ENCODE measurements at places on chromosomes 1 and 21.

GRCh38 chr1:53982034-53982762 lies 35.8 kb downstream of the LDLRAD1 start:
- DNase-seq = no peak

- no peak for DNase-seq
These were observed 22.4 kb downstream of the HUNK start for GRCh38 chr21:31895077-31895835.

DNA sequence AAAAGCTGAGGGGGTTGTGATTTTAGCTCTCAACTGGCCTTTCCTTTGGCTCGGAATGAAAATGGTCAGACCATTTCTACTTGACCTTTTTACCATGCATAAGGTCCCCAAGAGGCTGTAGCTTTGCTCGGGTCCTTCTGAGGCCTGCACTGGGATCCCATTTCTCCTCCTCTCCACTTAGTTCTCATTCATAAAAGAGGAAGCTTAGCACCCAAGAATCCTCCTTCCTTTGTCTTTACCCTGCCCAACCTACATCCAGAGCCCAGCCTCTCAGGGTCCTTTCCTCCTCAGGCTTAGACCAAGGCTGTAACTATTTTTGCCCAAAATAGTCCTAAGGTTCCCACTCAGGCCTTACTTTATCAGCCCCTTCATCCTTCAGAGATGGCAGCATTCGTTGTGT lies 6.0 kb upstream of the SLC27A3 start:
- DNase-seq = no peak

- DNase-seq = no peak
These were observed 25.7 kb upstream of the BACE2 start for GRCh38 chr21:41142051-41142795.

DNA sequence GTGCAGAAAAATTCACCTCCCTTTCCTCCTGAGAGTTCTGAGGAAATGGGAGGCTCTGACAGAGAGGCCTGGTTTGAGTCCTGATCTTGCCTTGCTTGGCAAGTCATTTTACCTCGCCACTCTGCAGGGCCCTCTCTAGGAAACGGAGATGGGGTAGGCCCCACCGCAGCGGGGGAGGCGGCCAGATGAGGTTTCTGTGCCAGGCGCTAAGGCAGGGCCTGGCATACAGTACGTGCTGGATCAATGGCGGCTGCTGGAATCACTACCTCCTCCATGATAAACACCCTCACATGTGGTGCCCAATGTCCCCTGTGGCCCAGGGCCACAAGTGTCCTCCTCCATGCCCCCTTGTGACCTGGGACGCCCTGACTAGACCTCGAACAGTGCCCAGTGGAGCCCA lies 499 bp upstream of the PLEKHG5 start:
- DNase-seq = no peak

GRCh38 chr1:53593758-53594380 lies 134.7 kb downstream of the DMRTB1 start:
- no peak for DNase-seq

- no peak for DNase-seq
These were observed 49.7 kb upstream of the SLC2A1 start for GRCh38 chr1:43008115-43009060.
